Omental fat pad (tissue), 4 donors: ENCODE measurements at places on chromosomes 11 and 22. TPM values are rescaled to one million over a fixed set of nuclear protein-coding genes. Genes with fewer than 3 reads are reported as not detected.

- DNase-seq: no peak
Observed at GRCh38 chr11:117387992-117388755, 60.5 kb downstream of the CEP164 start.

- no peak for DNase-seq
Observed at GRCh38 chr11:77557553-77557952, 32.2 kb upstream of the AQP11 start.

- no peak for DNase-seq
Observed at GRCh38 chr22:49717322-49717919, 110.3 kb downstream of the BRD1 start.

Gene RAG2
- total RNA-seq: not detected

Gene RAG1
- 0.24 TPM for total RNA-seq
